PC-9 (cell line): ENCODE measurements at places on chromosomes 13 and 19.

GRCh38 chr13:68627379-68627778 lies 1397.2 kb upstream of the PCDH9 start:
- no peak overlapping the region for H3K27ac ChIP-seq
- no peaks in the 10 kb centered on the region for H3K4me1 ChIP-seq
- no peaks in the 10 kb centered on the region for H3K27me3 ChIP-seq
- no peaks in the 10 kb centered on the region for H3K36me3 ChIP-seq
- H3K4me3 ChIP-seq = no peak overlapping the region

- no peak for DNase-seq
- peaks cover 12% of the 10 kb centered on the region; the same call in 1 of the 2 replicates for H3K36me3 ChIP-seq
- no peak overlapping the region for H3K4me3 ChIP-seq
- H3K27ac ChIP-seq = no peak overlapping the region
- no peaks in the 10 kb centered on the region for H3K27me3 ChIP-seq
Observed at GRCh38 chr19:27734496-27735220, 1478.3 kb downstream of the UQCRFS1 start.

GRCh38 chr19:29537181-29537580 lies 11.4 kb downstream of the VSTM2B start:
- H3K27me3 ChIP-seq = peaks cover 78% of the 10 kb centered on the region
- H3K4me1 ChIP-seq = no peaks in the 10 kb centered on the region
- H3K36me3 ChIP-seq = no peaks in the 10 kb centered on the region
- H3K27ac ChIP-seq = no peak overlapping the region
- H3K4me3 ChIP-seq = no peak overlapping the region

DNA sequence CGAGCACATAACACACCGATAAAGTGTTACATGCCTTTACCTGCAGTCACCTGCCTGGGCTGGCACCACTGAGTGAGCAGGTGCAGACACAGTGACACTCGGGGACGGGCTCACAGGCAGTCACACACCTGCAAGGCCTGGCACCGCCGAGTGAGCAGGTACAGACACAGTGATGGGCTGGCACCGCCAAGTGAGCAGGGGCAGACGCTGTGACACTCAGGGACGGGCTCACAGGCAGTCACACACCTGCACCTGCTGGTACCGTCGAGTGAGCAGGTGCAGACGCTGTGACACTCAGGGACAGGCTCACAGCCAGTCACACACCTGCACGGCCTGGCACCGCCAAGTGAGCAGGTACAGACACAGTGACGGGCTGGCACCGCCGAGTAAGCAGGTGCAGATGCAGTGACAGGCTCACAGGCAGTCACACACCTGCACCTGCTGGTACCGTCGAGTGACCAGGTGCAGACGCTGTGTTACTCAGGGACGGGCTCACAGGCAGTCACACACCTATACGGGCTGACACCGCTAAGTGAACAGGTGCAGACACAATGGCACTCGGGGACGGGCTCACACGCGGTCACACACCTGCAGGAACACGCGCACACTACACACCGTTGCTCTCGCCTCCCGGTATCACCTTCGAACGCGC lies 470 bp downstream of the ZNF835 start:
- H3K27ac ChIP-seq = no peak overlapping the region
- no peak overlapping the region for H3K4me3 ChIP-seq
- no peaks in the 10 kb centered on the region for H3K4me1 ChIP-seq
- H3K36me3 ChIP-seq = no peaks in the 10 kb centered on the region

DNA sequence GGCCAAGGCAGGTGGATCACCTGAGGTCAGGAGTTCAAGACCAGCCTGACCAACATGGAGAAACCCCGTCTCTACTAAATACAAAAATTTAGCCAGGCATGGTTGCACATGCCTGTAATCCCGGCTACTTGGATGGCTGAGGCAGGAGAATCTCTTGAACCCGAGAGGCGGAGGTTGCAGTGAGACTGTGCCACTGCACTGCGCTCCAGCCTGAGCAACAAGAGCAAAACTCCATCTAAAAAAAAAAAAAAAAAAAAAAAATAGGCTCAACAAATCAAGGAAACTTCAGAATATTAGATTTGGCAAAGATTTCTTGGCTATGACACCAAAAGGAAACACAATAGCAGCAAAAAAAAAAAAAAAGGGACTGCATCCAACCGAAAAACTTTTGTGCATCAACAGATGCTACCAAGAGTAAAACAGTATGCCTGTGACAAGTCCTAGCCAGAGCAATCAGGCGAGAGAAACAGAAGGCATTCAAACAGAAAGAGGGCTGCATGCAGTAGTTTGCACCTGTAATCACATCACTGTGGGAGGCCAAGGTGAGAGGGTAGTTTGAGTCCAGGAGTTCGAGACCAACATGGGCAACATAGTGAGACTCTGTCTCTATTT lies 23.8 kb downstream of the ZNF160 start:
- no peak overlapping the region for H3K27ac ChIP-seq
- H3K27me3 ChIP-seq = no peaks in the 10 kb centered on the region
- H3K36me3 ChIP-seq = peaks cover 54% of the 10 kb centered on the region
- H3K4me3 ChIP-seq = no peak overlapping the region

DNA sequence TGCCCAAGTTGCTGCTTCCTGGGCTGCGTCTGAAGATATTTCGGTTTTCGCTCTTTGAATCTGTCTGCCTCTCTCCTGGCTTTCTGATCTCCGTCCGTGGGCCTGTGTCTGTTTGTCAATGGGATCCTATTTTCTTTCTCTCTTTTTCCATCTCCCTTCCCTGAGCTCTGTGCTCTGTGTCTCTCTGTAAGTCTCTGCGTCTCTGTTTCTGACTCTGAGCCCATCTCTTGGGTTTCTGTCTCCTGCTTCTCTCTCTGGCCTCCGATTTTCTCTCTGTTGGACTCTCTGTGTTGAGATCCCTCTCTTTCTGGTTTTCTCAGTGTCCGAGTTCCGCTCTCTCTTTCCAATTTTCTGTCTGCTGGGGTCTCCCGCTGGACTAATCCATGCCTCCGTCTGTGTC lies 1.7 kb downstream of the PRKCG start:
- peaks cover 21% of the 10 kb centered on the region for H3K4me1 ChIP-seq
- H3K27me3 ChIP-seq = no peaks in the 10 kb centered on the region
- no peaks in the 10 kb centered on the region for H3K36me3 ChIP-seq
- DNase-seq = no peak

DNA sequence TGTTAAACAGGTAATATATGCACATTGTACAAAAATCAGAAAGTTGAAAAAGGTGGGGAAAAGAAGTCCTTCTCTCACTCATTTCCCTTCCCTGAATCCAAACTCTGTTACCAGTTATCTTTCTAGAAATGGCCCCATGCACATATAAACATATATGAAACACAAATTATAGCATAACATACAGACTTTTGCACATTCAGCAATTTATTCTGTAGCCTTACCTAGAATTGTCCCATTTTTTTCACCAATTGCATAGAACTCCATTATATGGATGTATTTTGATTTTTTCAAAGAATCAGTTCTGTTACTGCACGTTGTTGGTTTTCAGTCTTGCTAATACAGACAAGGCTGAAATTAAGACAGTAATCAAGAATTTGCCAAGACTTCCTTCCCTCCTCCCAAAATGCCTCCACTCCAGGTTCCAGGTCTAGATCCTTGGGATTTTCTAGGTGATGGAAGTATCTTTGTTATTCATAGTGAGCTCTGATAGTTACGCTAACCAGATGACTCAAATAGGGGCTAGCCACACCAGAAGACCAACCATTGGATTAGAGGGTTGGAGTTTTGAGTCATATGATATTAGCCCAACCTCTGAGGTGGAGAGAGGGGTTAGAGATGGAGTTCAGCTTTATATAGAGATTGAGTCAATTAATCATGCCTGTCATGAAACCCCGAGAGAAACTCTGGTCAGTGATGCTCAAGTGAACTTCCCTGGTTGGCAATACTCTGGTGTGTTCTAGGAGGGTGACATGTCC lies 30.7 kb downstream of the GPR180 start:
- H3K27me3 ChIP-seq = no peaks in the 10 kb centered on the region
- H3K4me1 ChIP-seq = no peaks in the 10 kb centered on the region

DNA sequence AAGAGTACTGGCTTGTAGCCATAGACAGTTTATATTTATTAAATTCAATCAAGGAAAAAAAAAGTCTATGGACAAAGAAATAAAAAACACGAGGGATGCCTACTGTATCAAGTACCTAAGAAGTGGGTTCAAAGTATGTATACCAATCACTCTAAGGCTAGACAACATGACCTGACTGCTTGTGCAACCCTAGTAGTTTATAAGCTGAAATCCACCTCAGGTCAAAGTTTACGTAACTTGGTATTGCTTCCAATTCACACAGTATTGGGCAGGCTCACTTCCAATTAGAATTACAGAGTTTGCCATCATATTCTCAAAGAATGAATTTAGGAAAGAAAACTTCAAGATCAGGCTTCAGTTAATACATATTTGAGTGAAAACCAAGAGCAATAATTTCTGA lies 657.8 kb downstream of the DACH1 start:
- no peaks in the 10 kb centered on the region for H3K27me3 ChIP-seq
- DNase-seq = no peak
- no peaks in the 10 kb centered on the region for H3K4me1 ChIP-seq
- no peaks in the 10 kb centered on the region for H3K36me3 ChIP-seq
- H3K4me3 ChIP-seq = no peak overlapping the region

- H3K27ac ChIP-seq = no peak overlapping the region
- H3K4me1 ChIP-seq = no peaks in the 10 kb centered on the region
- H3K36me3 ChIP-seq = no peaks in the 10 kb centered on the region
- no peaks in the 10 kb centered on the region for H3K27me3 ChIP-seq
- no peak overlapping the region for H3K4me3 ChIP-seq
- no peak for DNase-seq
Observed at GRCh38 chr13:78383899-78384298, 219.5 kb downstream of the POU4F1 start.

DNA sequence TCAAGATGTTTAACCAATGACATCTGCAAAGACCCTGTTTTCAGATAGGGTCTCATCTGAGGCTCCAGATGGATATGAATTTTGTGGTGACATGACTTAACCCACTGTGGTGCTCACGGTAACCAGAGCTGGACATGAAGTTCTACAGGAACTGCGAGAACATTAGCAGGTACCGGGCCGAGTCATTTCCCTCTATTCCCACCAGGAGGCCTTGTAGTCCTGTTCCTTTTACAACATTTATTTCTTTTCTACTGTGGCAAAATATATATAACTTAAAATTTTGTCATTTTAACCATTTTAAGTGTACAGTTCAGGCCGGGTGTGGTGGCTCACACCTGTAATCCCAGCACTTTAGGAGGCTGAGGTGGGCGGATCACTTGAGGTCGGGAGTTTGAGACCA lies 7.6 kb upstream of the TSPAN16 start:
- DNase-seq = no peak
- H3K27me3 ChIP-seq = no peaks in the 10 kb centered on the region
- H3K4me1 ChIP-seq = peaks cover 3% of the 10 kb centered on the region; the same call in 1 of the 2 replicates
- H3K27ac ChIP-seq = no peak overlapping the region
- no peak overlapping the region for H3K4me3 ChIP-seq

GRCh38 chr13:37129866-37130265 lies 24.4 kb upstream of the CSNK1A1L start:
- no peak overlapping the region for H3K4me3 ChIP-seq
- no peak for DNase-seq
- H3K27me3 ChIP-seq = no peaks in the 10 kb centered on the region
- no peaks in the 10 kb centered on the region for H3K4me1 ChIP-seq
- H3K27ac ChIP-seq = no peak overlapping the region
- no peaks in the 10 kb centered on the region for H3K36me3 ChIP-seq

DNA sequence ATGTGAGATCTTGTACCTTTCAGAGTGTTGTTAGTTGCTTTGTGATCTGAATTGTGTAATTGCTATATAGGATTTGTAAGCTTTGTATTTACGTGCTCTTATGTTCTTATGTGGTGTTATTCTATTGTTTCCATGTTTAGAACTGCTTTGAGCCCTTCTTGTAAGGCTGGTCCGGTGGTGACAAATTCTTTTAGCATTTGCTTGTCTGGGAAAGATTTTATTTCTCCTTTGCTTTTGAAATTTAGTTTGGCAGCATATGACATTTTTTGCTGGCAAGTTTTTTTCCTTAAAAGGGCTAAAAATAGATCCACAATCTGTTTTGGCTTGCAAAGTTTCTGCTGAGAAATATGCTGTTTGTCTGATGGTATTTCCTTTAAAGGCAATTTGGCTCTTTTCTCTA lies 1089.2 kb upstream of the PCDH9 start:
- no peaks in the 10 kb centered on the region for H3K27me3 ChIP-seq
- no peak overlapping the region for H3K4me3 ChIP-seq
- H3K27ac ChIP-seq = no peak overlapping the region
- no peaks in the 10 kb centered on the region for H3K36me3 ChIP-seq
- no peaks in the 10 kb centered on the region for H3K4me1 ChIP-seq
- no peak for DNase-seq

DNA sequence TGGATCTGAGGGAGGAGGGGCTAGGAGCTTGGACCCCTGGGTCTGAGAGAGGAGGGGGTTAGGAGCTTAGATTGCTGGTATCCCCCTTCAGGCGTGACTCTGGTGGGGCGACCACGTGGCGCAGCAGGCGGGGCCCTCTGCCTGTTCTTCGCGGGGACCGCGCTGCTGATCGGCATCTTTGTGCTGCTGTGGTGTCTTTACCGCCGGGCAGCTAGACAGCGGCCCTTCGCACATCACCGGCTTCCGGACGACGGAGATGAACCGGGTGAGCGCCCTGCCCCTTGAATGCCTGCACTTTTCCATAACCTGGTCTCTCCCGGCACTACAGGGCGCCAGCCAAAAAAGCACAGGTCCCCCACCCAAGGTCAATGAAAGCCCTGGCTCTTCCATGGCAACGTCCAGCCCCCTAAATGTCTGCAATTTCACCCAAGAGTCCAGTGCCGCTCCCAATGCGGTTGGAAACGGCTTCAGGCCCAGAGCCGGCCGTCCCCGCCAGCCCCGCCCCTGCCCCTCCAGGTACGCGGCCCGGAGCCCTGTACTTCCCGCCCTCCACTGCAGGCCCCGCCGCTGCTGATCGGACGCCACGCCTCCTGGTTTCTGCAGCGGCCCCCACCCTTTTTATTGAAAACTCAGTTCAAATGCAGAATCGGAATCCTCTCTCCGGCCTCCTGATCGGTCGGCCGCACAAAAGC lies 2.8 kb downstream of the GFY start:
- no peak overlapping the region for H3K27ac ChIP-seq
- H3K36me3 ChIP-seq = no peaks in the 10 kb centered on the region
- peak overlapping the region; percentile 32; the same call in 1 of the 2 replicates for H3K4me3 ChIP-seq

DNA sequence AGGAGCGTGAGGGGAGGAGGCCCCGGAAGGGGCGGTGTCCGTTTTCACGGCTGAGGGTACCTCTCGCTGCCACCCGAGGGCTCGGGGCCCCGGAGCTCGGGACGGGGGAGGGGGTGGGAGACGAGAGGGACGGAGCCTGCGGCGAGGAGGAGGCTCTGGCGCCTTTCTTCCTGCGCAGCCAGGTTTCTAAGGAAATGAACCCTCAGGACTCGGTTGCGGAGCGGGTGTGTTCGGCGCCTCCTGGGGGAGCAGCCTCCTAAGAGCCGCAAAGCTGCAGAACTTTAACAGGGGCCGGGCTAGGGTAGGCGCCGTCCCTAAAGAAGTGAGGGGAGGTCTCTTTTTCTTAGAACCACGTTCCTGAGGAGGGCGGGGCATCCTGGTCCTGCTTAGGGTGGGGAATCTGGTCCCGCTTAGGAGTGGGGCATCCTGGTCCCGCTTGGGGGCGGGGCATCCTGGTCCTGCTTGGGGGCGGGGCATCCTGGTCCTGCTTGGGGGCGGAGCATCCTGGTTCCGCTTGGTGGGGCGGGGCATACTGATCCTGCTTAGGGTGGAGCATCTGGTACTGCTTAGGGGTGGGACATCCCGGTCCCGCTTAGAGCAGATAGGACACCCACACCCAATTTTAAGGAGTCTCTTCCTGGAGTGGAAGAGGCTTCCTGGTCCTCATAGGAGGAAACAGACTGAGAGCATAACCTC lies 6.2 kb downstream of the SYT5 start:
- H3K4me3 ChIP-seq = peak overlapping the region; percentile 88
- peak overlapping the region; percentile 23; the same call in 1 of the 2 replicates for H3K27ac ChIP-seq
- no peaks in the 10 kb centered on the region for H3K27me3 ChIP-seq
- peak; percentile 60 for DNase-seq
- peaks cover 10% of the 10 kb centered on the region; the same call in 1 of the 2 replicates for H3K4me1 ChIP-seq
